T-helper 9 cell (primary cell): ENCODE measurements at places on chromosomes 1 and 21.

DNA sequence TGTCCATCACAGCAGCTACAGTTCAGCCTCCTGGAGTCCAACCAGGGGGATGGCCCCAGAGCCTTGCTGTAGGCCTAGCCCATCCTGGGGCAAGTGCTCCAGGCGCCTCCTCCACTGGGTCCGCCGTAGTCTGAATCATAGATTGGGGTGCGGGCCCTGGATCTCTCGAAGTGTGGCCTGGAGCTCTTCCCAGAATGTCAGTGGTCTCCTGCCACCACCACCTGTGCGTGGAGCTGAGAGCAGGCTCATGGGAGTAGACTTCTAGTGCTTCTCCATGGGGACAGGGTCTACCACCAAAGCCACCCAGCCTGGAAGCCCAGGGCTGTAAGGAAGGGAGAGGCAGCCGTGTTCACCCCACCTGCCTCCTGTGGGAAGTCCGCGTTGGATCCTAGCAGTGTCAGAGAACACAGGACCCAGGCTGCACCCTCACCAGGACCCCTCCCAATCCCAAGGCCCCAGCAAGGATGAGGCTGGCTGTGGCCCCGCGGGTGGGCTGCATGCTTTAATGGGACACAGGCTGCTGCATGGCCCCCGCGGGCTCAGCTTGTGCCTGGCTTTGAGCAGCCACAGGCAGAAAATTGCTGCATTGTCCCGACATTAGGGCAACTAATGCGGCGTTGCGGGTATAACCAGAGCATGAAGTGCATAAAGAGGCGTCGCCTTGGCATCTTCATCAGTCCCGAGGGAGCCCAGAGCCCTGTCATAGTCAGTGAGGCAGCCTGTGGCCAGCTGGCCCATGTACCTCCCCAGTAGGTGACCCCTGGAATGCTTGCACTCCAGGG is 735 bp upstream of the HES3 start:
- DNase-seq: no peak

GRCh38 chr1:158257888-158258287 is 3.7 kb downstream of the CD1A start:
- no peak for DNase-seq

DNA sequence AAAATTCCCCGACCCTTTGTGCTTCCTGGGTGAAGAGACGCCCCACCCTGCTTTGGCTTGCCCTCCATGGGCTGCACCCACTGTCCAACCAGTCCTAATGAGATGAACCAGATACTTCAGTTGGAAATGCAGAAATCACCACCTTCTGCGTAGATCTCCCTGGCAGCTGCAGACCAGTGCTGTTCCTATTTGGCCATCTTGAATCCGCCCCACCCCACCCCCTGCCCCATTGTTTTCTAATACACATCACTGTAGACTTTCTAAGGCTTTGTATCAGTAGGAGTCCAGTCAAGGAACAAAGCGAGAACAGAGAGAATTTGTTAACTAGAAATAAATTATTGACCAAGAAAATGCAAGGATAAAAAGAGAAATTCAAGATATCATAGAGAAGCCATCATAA is 178.2 kb downstream of the KCNK2 start:
- no peak for DNase-seq

- no peak for DNase-seq
Measured at GRCh38 chr1:33365560-33365997, 44.7 kb upstream of the A3GALT2 start.

- no peak for DNase-seq
Measured at GRCh38 chr1:19728413-19729145, 63.9 kb downstream of the HTR6 start.

GRCh38 chr1:64231153-64231552 is 27.7 kb downstream of the UBE2U start:
- no peak for DNase-seq

DNA sequence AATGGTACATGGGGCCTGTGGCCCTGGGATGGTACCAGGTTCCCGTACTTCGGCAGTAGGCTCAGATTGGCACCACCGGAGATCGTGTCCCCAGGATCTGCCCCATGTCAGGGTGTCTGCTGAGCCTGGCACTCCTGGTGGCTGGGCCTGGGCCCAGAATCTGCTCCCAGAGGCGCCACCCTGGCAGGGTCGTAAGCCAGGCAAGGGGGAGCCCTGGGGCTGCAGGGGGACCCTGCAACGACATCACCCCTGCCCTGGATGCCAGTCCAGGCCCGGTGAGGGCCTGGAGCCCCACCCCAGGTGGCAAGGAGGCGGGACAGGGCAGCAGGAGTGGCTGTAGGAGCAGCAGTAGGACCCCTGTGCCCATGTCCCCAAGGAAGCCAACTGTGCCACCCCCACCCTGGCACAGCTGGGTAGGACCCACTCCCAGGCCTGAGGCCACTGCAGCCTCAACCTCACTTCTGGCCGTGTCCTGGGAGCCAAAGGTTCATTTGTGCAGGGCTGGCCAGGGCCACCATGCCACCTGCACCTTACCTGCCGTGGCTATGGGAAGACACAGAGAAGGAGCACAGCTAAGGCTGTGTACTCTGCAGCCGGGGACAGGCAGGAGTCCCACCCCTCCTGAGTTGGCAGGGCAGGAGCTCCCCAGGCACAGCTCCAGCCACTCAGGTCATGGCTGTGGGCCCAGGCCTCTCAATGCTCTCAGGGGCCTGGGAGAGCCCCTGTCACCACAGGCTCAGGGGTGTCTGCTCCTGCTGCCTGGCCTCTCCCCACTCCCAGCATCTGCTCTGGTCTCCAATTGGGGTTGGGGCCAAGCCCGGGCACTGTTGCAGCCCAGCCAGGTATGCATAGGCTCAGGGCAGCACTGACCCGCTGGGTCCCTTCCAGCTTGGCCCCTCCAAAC is 141.7 kb downstream of the EIF4G3 start:
- DNase-seq: no peak

- no peak for DNase-seq
Measured at GRCh38 chr1:26302733-26303405, 3.6 kb downstream of the UBXN11 start.

- DNase-seq: no peak
Measured at GRCh38 chr21:27397578-27397977, 430.7 kb upstream of the ADAMTS5 start.

GRCh38 chr1:169426174-169426705 is 1.0 kb downstream of the CCDC181 start:
- DNase-seq: no peak

GRCh38 chr1:234721476-234722269 is 111.7 kb upstream of the IRF2BP2 start:
- DNase-seq: no peak

DNA sequence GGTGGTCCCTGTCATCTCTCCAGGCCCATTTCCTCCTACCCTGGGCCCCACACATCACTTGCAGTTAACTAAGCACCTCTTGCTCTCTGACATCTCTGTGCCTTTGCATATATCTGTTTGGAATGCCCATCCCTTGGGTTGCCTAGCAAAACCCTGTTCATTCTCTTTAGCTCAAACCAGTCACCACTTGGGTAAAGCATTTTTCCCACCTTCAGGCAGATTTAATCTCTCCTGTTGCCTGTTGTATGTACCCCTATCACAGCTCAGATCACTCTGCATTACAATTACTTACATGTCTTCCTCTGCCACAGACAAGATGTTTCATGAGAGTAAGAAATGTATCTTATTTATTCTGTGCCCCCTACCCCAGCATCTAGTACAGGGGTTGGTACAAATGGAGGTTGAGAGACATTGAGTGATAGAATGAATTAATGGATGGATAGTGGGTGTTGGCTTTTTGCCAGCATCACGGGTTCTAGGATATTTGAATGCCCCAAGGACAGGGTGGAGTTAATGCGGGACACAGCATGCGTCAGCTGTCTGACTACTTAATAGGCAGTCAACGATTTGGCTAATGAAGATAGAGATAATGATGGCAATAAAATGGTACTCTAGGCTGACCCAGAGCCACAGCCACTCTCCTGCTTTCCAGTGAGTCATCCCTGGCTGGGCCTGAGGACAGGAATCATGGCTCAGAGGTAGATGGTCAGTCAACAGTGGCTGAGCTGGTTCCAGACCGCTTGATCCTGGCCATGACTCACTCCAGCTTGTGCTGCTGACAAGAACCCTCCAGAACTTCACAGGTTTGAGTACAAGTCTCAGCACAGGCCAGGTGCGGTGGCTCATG is 6.5 kb downstream of the NR0B2 start:
- DNase-seq: no peak

DNA sequence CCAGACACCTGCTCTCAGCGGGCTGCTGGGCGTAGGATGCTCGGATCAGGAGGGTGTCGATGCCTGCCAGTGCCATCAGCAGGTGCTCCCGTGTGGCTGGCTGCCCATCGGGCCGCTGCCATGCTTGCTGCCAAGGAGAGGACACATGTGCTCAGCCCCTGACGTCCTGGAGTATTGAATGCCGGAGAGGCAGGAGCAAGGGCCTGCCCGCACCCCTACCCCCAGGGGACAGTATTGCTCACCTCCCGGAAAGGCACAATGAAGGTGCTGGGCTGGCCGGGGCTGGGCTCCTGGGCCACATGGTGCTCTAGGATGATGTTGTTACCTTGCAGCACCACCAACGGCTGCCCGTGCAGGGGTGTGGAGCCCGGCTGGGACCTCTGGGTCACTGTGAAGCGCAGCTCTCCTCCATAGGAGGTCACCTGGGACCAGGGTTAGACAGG is 61.5 kb downstream of the HSPG2 start:
- no peak for DNase-seq

DNA sequence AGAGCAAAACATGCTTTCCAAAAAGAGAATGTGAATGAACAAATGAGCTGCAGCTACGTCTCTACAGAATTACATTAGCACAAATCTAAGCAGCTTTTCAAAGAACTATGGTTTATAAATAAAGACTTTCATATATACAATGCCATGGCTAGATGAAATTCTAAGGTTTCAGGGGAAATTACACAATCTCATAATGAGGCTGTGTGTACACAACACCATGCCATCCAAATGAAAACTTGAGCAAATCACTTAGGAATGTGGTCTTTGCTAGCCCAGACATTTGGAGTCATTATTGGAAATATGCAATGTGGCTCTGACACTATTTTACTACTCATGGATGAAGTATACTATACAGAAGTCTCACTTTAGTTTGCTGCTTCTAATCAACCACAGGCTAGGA is 37.5 kb downstream of the SPAG17 start:
- no peak for DNase-seq

GRCh38 chr1:219236933-219237610 is 63.4 kb downstream of the LYPLAL1 start:
- DNase-seq: no peak

- peak; percentile 60 for DNase-seq
Measured at GRCh38 chr1:160795951-160796383, at the start of gene LY9. TSS of gene LY9 (plus strand) at chr1:160796174. CDS start at chr1:160796188, 14 bp downstream.

DNA sequence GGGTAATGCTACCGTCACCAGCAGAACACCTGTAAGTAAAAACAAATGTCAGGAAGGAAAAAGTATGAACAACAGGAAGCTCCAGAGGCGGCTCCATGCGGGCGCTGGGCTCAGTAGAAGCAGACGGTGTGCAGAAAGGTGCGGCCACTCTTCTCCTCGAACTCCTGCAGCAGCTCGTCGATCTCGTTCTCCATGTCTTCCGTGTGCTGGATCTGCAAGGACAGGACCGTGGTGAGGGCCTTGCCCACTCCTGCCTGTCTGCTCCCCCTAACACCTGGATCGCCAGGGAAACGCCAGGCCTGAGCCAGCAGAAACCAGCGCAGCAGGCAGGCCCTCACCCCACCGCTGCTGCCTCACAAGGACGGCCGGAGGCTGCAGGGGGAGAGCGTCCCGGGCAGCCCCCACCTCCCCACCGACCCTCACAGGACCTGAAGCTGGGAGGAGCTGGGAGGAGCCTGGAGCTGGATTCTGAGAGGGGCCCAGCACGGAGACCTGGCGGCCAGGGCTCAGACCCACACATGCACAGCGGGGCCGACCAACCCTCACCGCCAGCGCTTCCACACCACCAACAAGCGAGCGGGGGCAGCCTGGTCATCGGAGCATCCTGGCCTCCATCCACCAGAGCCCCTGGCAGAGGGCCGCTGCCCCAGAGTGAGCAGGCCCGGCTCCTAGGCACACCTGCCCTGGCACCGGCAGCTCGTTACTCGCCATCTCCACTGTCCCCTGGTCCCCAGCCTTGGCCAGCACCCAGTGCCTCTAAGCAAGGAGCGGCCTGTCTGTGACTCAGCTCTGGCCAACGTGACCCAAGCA is 1.7 kb upstream of the TMEM240 start:
- DNase-seq: no peak

- no peak for DNase-seq
Measured at GRCh38 chr1:203130358-203130985, 2.9 kb downstream of the ADORA1 start.

- peak; percentile 19 for DNase-seq
Measured at GRCh38 chr21:17612023-17612564, 607 bp downstream of the BTG3 start.

DNA sequence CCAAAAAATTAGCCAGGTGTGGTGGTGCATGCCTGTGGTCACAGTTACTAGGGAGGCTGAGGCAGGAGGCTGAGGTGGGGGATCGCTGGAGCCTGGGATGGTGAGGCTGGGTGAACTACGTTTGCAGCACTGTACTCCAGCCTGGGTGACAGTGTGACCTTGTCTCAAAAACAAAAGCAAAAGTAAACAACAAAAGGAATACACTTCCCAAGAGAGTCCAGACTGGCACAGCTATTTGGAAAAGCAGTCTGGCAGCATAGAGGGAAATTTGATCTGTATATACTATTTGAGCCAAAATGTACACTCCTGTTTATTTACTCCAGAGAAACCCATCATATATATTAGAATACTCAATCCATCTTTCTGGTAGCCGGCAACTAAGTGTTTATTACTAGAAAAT is 107.0 kb upstream of the HMCN1 start:
- no peak for DNase-seq

- no peak for DNase-seq
Measured at GRCh38 chr1:159755451-159756007, 25.2 kb upstream of the DUSP23 start.

DNA sequence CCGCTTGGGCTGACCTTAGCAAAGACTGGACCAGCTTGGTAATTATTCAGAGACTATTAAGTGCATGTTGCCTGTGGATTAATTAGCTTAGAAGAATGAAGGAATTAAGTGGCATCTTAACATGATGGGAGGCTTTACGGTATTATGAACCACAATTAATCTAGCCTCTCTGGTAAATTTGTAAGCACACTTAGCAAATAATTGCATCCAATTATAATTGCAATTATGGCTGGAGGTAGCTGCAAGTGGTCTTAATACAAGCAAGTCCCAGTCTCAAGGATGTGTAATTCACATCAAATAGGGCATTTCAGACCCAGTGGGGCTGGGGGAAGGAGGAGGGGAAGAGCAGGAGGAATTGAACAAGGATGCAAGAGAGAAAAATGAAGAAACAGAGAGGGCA is 151.6 kb downstream of the CNIH3 start:
- DNase-seq: no peak
